ENCODE measurements at places on chromosomes 3 and 15.

GRCh38 chr3:40009991-40010390 is 200.6 kb downstream of the MYRIP start:
- no peak for DNase-seq

GRCh38 chr15:90873998-90874605 is 5.7 kb downstream of the FURIN start:
- no peak for DNase-seq

DNA sequence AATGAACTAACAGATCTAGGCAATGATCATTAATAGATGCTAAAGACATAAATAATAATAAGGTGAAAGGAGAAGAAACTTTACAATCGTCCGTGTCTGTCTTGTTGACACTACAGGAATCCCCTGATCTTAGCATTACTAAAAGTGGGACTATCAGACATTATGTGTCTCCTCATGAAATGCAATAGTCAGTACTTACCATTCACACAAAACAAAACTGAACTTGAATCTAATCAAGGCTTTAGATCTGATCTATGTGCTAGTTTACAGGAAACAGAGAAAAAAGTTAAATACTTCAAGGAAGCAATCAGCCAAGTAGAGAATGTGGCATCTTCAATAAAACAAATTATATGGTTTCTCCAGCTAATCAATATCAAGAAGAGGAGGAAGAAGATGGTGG is 73.7 kb downstream of the PIK3CB start:
- no peak for DNase-seq

DNA sequence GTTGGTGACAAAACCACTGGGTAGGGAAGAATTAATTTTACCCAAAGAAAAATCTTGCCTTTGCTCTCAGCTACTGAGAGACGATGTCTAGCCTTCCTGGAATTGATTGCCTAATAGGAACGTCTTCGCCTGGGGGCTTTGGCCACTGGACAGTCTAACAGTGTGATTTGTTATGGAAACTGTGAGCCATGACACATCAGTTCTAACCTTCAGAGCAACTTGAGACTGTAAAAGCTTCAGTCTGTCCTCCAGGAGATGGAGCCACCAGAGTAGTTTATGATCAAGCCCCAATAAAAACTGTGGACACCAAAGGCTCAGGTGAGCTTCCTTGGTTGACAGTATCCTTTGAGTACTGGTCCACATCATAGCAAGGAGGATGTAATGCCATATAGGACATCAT is 235.8 kb upstream of the TMCO5A start:
- no peak for DNase-seq

- no peak for DNase-seq
Observed at GRCh38 chr15:46938169-46938568, 779.1 kb upstream of the SEMA6D start.

- DNase-seq = peak; percentile 23
Observed at GRCh38 chr3:71710906-71711494, 14.2 kb downstream of the EIF4E3 start.

DNA sequence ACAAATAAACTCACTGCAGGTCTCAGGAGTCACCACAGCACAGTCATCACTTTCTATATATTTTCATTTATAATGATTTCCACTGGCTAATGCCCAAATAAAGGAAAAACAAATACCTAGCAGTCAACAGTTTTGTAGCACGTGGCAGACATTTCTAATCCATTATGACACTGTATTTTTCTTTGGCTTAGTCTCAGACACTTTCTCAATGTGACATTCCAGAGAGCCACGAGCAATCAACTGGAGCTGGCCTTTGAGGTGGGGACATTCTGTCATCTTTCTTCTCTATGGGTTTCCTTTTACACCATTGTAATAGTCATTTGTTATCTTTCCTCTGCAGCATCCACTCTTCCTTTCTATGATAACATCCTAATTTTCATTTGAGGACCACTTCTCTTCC is 119.7 kb downstream of the WNT5A start:
- no peak for DNase-seq

DNA sequence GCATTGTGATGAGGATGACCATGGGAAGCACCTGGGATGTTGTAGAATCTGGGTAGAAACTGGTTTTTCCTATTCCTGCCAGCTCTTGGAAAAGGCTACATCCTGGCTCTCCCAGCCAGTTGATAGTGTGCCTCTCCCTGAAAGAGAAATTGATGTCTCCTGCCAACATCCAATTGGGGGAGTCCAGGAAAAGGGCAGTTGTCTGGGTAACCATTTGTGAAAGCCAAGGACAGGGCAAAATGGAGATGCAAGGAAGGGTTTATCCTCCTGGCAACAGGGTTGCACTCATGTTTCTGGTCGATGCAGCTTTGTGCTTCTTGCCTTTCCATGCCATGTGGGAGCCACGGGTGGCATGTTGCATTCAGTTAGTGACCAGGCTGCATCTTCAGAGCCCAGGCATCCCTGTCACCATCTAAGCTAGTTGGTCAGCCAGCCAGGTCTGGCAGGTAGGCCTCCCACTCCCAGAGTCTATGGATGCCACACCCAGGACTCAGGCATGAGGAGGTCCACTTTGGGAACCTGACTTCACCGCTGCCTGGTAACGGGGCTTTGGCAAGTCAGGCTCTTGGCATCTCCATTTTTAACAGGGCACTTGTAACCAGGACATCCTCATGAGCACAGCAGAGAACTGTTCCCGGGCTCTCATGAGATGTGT is 153.5 kb downstream of the DNAJB8 start:
- no peak for DNase-seq

- DNase-seq = no peak
Observed at GRCh38 chr3:124333931-124334640, 342.2 kb upstream of the ROPN1 start.

DNA sequence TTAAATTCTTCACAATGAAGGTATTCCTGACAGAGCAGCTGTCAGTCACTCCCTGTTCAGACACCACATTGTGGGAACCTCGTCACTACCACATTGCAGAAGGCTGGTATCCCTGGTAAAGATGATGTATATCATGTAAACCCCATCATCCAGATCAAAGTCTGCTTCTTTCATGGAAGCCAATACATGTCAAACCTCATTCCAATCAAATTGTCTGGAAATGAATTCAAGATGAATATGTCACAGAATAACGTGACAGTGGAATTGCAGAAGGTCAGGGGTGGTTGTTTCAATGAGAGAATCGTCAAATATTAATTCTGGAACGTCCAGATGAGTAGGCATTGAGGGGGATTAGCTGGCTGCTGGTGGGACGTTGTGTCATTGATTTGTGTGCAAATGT is 4.2 kb downstream of the ZIC4 start:
- no peak for DNase-seq

- no peak for DNase-seq
Observed at GRCh38 chr15:23411841-23412240, 35.2 kb downstream of the GOLGA6L2 start.

- DNase-seq = no peak
Observed at GRCh38 chr3:146626403-146627122, 21.4 kb upstream of the PLSCR5 start.

DNA sequence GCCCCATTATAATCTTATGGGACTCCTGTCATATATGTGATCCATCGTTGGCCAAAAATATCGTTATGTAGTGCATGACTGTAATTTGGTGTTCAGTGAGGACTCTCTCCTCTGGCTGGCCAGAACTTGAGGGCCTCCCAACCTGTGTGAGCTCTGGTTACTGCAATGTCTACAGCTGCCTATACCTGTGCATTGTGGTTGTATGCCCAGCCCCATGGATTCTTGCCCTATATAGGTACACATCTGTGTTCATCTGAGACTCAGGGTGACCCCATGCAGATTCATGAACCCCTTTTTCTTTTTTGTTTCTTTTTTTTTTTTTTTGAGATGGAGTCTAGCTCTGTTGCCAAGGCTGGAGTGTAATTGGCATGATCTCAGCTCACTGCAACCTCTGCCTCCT is 32.6 kb upstream of the KLF13 start:
- no peak for DNase-seq

GRCh38 chr3:127849368-127849767 is 27.1 kb upstream of the MGLL start:
- no peak for DNase-seq

Measured in H54 (cell line).